GDM1 (cell line): ENCODE measurements at places on chromosomes 12 and 14.
A peak's percentile ranks its signal among the peaks of the same experiment; 100 is the strongest.

DNA sequence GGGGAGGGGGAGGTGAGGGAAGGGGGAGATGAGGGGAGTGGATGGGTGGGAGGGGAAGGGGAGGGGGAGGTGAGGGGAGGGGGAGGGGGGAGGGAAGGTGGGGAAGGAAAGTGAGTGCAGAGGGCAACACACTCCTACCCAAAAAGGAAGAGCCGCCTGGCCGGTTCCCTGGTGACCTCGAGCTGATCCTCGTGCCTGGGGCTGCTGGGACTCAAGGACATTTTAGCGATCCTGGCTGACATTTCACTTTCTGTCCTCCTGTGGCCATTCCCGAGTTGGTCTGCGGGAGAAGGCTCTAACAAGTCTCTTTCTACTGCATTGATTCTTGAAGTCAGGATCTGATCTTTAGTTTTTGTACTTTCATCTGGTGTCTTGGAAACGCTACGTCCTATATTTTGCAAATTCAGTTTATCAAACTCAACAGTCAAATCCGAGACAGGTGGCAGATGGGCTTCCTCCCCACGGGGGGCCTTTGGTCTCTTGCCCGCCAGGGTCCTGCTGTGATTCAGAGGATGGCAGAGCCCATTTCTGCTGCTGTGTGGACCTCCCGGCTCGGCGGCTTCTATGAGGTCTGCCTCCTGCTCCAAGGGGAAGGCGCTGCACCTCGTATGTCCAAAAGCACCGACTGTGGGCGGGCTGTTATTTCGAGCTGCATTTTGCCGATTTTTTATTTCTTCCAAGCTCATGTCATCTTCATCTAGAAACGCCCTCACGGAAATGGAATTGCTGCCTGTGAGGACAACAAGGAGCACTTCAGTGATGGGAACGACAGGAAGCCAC is 19.1 kb downstream of the PGAM5 start:
- no peak for DNase-seq

GRCh38 chr12:123390498-123391426 is 6.8 kb downstream of the KMT5A start:
- no peak for DNase-seq

DNA sequence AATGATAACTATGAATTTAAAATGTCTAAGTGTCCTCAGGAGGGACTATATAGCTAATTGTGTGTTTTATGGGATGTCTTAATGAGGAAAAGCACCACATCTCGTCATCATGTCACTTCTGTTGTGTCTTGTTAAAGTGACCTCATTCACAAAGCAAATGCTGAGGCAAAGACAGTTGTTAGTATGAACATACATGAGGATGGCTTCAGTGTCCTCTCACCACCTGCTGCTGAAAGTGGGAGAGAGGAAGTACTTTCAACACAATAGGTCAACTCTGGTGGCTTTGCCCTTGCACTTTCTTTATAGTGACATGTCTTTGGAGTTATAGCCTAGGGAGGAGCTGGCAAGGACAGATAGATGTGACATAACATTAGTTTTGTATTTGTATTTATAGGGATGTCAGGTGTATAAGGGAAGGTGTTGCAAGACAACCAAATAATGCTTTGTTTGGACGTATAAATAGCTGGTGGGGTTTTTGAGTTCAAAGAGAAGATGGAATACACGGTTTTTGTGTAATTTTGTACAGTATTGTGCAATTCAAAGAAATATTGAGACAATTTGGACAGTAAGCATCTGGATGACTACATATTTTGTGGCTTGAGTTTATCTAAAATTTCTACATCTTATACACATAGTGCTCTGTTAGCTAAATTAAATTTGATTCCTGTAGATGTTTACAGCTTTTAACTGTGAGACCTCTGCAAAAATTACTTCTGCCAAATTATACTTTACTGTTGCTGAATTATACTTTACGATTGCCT is 131.7 kb upstream of the ATP2B1 start:
- no peak for DNase-seq

DNA sequence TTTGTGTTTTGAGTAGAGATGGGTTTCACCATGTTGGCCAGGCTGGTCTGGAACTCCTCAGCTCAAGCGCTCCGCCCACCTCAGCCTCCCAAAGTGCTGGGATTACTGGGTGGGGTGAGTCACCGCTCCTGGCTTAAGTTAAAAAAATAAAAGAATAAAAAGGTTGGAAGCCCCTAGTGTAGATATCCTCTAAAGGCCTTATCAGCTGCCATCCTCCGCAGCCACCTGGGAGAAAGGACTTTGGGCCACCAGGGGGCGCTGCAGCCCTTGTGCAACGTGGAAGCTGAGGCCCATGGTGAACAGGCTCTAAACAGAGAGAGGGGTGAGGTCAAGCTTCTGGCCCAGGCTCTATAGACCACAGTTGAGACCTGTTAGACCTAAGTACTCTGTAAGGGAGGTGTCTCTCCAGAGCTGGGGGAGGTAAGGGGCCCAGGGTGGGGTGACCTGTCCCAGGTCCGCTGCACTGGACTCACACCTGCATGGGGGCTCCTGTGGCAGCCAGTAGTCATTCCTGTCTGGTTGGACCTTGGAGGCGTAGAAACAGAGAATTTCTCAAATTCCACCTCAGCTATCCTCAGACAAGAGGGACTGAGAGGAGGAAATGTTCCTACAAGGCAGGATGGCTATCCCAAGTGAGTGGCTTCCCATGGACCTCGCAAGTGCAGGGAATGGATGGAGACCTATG is 14.0 kb upstream of the RACGAP1 start:
- DNase-seq: peak; percentile 68

GRCh38 chr12:45928309-45928708 is 62.1 kb downstream of the SCAF11 start:
- no peak for DNase-seq

- DNase-seq: no peak
Observed at GRCh38 chr12:90321369-90321768, 612.7 kb upstream of the ATP2B1 start.

GRCh38 chr14:104532191-104532555 is 47.4 kb upstream of the C14orf180 start:
- no peak for DNase-seq

GRCh38 chr12:120687578-120688289 is 785 bp downstream of the MLEC start:
- DNase-seq: no peak

- DNase-seq: no peak
Observed at GRCh38 chr14:21652209-21652808, 1.3 kb upstream of the OR4E2 start.

- DNase-seq: no peak
Observed at GRCh38 chr12:740921-741320, 11.5 kb upstream of the WNK1 start.

DNA sequence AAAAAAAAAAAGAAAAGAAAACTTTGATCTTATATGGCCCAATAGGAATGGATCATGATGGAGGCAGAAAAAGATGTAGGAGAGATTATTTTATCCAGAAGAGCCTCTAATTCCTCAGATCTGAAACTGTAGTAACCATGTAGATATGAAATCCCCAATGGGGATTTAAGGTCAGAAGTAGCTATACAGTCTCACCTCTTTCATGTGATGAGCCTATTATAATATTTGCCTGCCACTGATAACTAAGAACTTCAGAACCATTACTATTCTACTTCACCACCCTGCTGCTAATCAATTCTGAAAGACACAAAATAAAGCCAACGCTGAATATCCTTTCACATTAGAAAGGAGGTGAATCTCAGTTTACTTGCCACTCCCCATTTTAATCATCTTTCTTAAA is 29.3 kb downstream of the BAZ1A start:
- DNase-seq: no peak

DNA sequence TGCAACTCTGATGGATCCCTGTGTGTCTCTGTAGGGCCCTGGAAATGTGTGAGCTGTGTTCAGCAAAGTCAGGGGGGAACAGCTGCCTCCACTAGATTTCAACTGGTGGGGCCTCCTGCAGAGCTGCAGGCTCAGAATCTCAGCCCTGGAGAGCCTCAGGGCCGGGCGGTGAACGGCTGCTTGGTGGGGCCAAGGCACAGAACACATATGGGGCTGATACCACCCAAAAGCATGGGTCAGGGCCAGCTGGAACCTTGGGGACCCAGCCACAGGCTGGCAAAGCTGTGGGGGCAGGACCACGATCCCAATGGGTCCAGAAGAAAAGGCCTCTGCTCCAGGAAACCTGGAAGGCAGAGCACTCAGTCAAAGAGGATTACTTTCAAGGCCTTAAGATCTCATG is 878.5 kb downstream of the BCL11B start:
- no peak for DNase-seq

DNA sequence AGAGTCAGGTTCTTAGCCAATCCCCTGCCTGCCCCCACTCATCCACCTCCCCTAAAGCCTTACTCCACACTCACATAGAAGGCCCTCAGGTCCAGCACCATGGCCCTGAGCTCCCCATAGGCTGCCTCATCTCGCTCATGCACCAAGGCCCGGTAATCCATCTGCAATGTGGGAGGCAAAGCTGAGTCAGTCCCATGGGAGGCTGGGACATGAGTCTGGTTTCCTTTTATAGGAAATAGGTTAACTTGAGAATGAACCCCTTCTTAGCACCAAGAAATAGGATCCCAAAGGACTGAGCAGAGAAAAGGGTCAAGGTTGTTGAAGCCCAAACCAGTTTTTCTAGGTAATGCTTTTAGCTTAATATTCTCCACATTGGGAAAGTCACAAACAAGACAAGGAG is 2.1 kb upstream of the EMC9 start:
- DNase-seq: no peak

- DNase-seq: no peak
Observed at GRCh38 chr14:58992935-58993334, 195.5 kb upstream of the DAAM1 start.

GRCh38 chr12:93167841-93168492 is 209.8 kb upstream of the NUDT4 start:
- DNase-seq: no peak

- DNase-seq: no peak
Observed at GRCh38 chr12:41140117-41140516, 48.0 kb upstream of the PDZRN4 start.

DNA sequence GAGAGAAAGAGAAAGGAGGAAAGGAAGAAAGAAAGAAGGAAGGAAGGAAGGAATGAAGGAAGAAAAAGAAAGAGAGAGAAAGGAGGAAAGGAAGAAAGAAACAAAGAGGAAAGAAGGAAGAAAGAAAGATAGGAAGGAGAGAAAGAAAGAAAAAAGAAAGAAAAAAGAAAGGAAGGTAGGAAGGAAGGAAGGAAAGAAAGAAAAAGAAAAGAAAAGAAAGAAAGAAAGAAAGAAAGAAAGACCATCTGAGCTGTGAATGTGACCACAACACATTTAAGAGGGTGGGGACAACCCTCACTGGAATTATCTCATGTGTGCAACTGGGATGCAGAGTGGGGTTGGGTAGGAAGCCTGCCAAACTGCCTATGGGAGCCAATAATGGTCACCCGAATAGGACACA is 36.0 kb upstream of the BATF start:
- DNase-seq: no peak

- DNase-seq: no peak
Observed at GRCh38 chr12:80777587-80777986, 60.9 kb downstream of the MYF5 start.

DNA sequence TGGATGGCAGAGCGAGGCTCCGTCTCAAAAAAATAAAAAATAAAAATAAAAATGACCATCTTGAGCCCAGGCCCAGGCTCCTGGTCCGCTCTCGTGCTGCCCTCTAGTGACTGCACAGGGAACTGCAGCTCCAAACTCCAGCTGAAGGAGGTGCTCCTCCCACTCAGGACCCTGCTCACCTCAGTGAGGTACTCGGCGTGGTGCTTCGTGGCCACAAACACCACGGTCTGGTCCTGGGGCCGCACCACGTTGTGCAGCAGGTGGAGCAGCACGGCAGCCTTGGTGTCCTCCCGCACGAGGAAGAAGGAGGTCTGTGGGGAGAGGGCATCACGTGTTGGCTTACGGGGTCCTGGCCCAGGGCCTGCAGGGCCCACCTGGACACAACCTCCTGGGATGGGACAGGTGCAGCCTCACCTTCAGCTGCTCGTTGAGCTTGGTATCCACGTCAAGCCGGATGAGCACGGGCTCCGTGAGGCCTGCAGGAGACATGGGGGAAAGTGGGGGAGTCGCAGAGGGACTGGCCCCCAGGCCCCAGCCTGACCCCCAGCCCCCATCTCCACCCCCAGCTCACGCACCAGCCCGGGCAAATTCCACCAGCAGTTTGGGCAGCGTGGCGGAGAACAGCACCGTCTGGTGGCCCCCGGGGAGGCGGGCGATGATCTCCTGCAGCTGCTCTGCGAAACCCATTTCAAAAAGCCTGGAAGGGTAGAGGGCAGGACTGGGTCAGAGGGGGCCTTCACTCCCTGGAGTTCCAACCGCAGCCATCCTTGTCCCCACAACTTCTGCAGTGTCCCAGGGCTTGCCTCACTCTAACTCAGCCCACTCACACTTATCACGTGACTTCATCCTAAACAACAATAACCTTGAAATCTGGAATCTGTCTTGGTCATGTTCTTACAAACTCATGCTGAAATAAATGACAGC is 10.6 kb downstream of the DDX54 start:
- DNase-seq: peak; percentile 17
